NCI-H1436 treated with DMSO at 0.1 percent for 48 hours (cell line): ENCODE measurements at places on chromosomes 2 and 18.

- DNase-seq = no peak
These were observed 57.8 kb upstream of the CYP26B1 start for GRCh38 chr2:72205504-72205881.

DNA sequence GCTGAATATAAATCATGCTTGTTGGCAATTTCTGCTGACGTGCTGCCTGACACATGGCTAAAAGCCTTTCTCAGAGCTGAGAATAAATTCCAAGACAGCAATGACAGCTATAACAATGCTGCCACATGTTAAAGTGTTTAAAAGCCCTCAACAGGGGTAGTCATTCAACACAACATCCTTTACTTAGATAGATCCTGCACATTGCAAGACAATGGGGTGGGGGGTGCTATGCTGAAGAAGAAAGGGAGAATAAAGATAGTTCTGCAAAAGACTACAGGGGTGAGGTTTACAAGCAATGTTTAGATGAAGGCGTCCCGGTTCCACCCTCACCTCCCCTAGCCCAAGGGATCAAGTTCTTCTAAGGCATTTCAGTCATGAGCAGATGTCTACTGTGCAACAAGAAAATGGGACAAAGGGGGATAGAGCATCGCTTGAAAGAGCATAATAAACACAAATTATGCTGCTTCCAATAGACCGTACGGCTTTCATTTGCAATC, 291.0 kb upstream of the ACVR2A start:
- no peak for DNase-seq

- DNase-seq = no peak
These were observed 245.7 kb downstream of the TWIST2 start for GRCh38 chr2:239093542-239093941.

GRCh38 chr2:11663427-11663826, 6.6 kb downstream of the NTSR2 start:
- no peak for DNase-seq

DNA sequence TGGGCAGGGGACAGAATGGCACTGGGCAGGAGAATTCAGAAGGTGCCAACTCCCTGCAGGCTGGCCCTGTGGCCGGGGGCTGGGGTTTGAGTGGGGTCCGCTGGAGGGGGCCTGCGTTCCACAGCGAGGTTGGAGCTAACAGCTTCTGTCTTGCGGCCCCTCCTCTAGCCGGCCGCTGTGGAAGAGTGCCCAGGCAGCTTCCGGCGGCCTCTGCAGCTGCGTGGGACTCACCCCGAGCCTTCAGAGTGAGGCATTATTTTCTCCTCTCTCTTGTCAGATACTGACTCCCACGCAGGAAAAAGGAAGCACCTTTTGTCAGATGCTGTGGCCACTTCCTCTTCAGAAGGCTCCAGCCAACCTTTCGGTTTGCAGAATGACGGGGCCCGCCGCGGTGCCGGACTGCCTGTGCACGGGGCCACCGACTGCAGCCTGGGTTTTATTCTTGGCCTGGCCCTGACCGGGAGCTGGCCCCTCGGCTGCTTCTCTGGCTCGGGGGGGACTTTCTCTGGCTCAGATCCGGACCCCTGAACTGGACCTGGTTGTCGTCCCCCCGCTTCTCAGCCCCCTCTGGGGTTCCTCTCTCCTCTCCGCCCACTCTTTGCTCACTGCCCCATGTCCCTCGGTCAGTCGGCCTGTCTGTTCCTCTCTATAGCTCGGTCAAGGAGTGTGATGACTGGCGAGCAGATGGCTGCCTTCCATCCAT, 40.1 kb downstream of the ARHGAP25 start:
- DNase-seq = no peak

GRCh38 chr2:231212329-231212845, 14.0 kb downstream of the ARMC9 start:
- no peak for DNase-seq

DNA sequence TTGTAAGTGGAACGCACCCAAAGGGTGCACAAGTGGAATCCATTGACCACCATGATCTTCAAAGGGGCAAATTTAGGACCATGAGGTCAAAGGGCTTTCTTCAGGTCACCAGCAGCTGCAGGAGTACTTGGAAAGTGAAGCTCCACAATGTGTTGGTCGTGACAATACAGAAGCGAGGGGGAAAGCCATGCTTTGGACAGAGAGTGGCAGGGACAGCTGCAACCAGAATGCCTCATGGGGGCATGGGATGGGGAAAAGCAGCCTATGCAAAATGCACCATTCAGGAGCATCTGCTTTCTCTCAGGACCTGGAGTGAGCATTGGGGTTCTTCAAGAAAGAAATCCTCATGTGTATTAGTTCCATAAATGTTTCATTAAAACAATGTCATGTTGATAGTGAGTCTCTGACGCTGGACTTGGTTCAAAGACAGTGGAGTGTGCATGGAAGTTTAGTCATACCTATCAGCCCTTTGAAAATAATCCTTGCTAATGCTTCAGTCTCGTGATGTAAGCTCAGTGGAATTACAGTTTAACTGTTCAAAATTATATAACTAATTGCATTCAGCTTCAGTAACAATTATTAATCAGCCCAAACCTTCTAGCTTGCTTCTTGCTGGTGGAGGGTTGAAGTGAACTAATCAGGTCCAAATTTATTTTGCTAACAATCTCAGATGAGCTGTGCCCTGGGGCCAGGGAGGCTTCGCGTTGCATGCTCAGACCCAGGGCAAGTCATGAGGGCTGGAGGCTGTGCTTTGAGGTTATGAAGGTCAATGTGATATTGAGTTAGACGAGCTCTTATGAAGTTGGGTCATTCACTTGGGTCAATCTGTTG, 41.6 kb downstream of the ACKR3 start:
- DNase-seq = no peak

DNA sequence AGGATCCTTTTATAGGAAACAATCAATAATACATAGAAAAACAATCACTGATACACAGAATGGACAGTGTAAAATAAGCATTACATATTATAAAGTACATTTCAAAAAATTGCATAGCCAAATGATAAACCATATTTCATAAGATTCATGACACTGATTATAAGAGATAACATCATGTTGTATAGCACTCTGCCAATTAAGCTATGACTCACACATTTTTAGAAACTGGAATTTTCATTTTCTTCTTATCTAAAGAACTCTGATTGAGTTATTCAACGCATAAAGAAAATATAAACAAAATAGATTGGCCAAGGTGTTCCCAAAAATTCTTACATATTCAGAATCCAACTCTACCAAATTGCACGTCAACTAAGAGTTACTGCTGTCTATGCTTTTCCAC, 5.9 kb downstream of the EPB41L3 start:
- no peak for DNase-seq

DNA sequence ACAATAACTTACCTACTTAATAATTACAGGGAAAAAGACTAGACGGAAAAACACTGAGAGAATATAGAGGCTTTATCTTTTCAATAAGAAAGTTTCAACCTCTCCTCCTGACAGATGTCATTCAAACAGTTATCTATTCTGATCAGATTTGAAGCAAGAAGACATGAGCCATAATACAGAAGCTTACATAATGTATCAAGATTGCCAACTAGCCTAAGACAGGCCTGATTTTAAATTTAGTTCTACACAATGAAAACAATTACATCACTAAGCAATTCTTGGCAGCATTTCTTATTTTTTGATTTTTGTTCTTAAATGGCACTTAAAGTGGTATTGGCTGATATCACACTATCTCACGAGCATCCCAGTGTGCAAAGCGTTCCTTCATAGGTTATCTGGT, 41.6 kb downstream of the GPR155 start:
- DNase-seq = no peak

GRCh38 chr18:63909870-63910269, 2.1 kb downstream of the SERPINB10 start:
- DNase-seq = no peak

DNA sequence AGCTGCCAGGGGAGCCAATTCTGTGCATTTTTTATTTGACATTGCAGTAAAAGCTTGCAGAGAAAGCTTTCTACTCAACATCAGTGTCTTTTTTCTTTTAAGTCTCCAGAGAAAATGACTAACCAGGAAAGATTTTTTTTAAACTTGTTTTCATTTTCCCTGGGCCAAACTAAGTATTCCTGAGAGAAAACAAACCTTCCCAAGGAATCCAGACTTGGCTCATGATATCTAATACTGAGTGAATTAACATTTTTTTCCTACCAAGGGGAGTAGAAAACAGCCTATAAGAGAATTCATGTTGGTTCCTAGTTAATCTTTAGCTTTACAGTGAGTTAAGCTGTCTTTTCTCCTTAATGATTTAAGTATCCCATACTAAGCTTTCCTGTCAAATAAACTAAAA, 46.7 kb downstream of the DAPL1 start:
- DNase-seq = no peak

DNA sequence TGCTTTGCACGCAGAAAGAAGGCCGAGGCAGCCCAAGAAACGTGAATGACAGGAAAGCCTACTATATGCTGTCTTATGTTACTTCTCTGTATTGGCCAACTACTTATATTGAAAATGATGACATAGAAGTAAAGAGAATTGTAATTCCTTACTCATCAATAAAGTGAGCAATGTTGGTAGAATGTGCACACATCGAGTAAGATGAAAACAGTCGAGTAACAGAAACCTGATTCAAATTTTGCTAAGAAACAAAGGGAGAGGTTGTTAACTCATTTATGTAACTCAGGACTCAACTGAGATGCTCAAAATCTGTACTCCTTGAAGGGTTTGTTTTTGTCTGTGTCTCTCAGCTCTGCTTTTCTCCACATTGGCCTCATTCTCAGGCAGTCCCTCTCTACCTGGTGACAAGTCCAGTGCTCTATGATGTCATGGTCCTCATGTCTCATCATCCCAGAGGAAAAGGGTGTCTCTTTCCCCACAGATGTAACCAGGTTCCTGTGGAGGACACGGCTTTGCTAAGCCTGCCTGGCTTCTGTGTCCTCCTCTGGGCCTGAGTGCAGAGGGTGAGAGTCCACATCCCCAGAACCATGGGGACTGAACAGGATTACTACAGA, 30.3 kb upstream of the CCDC93 start:
- DNase-seq = no peak

DNA sequence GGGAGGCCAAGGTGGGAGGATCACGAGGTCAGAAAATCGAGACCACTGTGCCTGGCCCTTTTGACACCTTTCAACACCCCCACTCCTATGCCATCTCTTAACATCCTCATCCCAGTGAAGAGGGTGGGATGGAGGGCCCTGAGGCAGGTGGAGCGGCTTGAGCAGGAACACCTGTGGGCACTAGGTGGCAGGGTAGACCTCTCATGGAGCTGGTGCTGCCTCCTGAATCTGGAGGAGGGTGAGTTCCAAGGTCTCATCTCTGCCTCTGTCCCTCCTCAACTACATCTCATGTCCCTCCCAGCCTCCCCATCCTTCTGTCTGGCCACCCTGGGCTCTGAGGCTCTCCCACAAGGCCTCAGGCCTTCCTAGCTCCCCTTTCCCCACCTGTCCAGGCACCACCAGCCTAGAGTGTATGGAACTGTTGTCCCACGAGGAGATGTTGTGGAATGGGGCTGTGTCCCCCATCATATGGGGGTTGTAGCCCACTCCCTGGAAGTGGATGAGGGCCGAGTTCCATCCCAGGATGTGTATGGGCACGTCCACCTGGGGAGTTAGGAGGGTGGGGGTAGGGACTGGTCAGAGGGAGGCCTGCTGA, 17.0 kb upstream of the CRYBA2 start:
- no peak for DNase-seq

DNA sequence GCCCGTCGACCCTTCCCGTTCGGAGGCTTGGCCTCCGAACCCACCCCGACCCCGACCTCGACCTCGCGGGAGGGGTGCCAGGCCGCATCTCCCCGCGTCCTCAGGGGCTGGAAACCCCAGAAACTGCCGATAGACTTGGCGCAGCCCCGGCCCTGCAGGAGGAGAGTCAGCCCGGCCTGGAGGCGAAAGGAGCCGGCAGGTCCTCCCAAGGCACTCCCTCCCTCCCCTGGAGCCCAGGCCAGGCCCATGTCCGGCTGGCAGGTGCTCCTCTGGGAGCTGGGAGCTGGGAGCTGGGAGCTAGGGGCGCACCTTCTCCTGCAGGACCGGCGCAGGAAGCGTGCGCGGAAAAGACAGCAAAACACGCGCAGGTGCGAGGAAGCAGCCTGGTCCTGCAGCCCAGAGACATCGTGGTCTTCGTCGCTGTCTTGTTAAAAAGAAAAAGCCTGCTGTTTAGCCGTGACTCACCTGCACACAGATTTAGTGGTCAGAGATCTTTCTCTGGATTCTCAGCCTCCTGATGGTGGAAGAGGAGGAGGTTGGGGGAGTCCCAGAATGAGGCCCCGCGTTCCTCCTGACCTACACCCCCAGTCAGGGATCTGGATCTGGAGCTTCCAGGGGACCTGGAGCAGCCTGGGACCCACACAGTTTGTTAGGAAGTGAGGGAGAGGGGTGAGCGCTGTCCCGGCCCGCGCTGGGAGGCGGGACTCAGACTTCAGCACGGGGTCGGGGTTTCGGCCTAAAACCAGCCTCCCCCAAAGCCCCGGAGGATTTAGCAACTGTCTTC, 660 bp upstream of the MBP start:
- no peak for DNase-seq

- peak; percentile 92 for DNase-seq
These were observed 350.7 kb upstream of the SYT4 start for GRCh38 chr18:43627848-43628530.

- no peak for DNase-seq
These were observed 300.3 kb upstream of the GULP1 start for GRCh38 chr2:187991389-187991788.

DNA sequence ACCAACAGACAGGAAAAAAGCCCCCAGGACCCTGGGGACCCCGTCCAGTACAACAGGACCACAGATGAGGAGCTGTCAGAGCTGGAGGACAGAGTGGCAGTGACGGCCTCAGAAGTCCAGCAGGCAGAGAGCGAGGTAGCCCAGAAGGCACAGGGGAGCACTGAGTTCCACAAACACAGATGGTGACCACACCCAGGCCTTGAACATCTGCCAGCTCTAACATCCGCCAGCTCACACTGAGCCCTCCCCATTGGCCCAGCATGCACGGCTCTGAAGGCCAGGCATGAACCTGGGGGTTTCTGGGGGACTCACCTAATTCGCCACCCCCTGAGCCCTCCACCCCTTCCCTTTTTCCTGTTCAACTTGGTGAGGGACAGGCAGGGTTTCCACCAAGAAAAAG, 25.6 kb upstream of the PRLH start:
- peak; percentile 0 for DNase-seq

DNA sequence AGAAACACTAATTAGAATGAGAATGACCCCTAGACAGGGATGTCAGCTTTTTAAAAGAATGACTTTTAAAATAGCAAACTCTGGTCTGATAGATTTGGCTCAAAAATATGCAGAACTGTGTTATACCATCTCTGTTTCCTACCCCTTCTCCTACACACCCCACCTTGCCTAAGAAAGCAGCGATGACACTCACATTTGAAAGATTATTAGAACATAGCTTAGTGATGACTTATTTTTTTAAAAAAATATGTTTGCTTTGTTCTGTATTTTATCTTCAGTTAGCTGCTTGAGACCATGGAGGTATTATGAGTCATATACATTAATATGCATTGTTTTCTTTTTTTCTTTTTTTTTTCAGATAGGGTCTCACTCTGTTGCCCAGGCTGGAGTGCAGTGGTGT, 176.7 kb upstream of the TPO start:
- no peak for DNase-seq

- DNase-seq = no peak
These were observed 26.1 kb upstream of the PRLH start for GRCh38 chr2:237540223-237540775.

- DNase-seq = no peak
These were observed 94.4 kb upstream of the SATB2 start for GRCh38 chr2:199552141-199552540.

GRCh38 chr2:162058973-162059668, 14.9 kb downstream of the DPP4 start:
- DNase-seq = no peak
